ENCODE measurements at places on chromosomes 1 and 21.
A peak's percentile ranks its signal among the peaks of the same experiment; 100 is the strongest.

- DNase-seq = no peak
Measured at GRCh38 chr1:198607714-198608113, 31.1 kb upstream of the PTPRC start.

DNA sequence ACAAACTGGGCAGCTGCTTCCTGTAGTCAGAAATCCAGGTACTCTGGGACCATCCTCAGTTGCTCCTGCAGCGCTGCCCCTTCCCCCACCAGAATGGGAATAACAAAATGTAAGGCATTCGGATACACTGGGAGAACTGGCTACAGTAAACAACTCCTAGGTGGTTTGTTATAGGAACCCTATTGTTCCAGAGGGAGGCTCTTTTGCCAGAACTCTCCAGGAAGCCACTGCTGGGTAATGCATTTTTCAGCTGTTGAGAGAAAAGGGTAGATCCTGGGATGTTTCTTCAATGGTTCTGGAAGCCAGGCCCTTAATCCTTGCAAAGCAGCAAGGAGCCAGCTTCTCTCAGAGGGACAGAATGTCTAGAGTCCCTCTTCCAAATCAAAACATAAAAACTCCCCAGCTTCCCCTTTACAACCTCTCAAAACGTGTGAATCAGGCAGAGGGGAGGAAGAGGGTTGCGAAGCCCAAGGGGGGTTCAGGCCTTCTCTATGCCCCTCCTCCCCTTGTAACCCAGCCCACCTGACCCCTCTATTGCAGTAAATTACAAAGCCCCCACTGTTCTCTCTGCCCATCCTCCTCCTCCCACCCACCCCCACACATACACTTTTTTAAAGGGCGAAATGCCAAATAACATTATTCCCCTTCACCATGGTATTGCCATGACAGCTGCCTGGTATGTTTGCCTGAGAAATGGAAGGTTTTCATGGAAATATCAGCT, 29.1 kb downstream of the PLPP3 start:
- no peak for DNase-seq

DNA sequence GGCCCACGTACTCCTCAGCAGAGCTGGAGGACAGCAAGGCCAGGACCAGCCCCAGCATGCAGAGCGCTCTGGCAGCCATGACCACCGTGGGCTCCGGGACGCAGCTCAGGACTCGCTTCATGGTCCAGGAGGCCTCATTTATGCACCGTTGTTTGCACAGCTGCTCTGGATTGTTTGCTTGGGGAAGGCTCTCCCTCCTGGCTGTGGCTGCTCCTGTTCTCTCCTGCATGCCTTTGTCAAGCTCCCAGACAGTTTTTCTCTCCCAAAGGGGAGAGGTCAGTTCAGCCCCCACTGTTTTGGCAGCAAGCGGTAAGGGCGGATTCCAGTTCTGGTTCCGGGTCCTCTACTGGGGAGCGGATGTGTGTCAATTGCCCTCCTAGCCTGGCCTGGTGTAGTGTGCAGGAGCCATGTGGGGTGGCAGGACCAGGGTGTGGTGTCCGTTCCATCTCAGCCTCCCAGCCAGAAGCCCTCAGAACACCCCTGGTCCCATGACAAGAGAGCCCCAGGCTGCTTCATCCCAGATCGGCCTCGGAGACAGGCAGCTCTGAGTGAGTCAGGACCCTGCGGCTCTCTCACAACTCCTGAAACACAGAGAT, at the start of gene TFF3:
TFF3 (minus strand) TSS at position 114 of the 596 bp plus-strand sequence; CDS start at position 79, 35 bp downstream.
- no peak for DNase-seq

- no peak for DNase-seq
Measured at GRCh38 chr1:163670989-163671757, 349.4 kb downstream of the NUF2 start.

GRCh38 chr21:34807146-34807880, 138.5 kb downstream of the CLIC6 start:
- DNase-seq = peak; percentile 53

- no peak for DNase-seq
Measured at GRCh38 chr1:199172171-199173124, 533.6 kb downstream of the PTPRC start.

- DNase-seq = no peak
Measured at GRCh38 chr1:229128066-229128608, 142.8 kb upstream of the RAB4A start.

DNA sequence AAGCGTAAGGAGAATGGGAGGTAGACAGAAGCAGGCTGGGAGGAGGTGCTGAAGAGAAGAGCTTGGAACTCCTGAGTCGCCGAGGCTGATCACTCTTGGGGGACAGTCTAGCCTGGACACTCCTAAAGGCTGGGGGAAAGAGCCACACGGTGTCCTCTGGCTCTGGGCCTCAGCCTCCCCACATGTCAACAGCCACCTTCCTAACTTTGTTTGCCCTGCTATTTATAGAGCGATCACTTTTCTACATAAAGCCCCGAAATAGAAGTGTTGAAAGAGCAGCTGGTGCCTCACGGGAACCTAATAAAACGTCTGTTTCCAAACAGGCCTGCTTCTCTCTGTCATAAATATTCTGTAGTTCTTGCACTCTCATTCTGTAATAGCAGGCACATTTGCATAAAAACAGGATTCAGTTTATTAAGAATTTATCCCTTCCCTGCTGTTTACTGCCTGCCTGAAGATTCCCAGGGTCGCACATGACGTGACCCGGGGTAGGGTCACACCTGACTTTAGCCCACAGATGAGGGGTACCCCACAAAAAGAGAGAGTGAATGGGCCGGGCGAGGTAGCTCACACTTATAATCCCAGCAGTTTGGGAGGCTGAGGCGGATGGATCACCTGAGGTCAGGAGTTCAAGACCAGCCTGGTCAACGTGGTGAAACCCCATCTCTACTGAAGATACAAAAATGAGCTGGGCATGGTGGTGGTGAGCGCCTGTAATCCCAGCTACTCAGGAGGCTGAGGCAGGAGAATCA, 212.5 kb downstream of the TOMM20 start:
- no peak for DNase-seq

GRCh38 chr1:233015965-233016364, 65.6 kb downstream of the NTPCR start:
- no peak for DNase-seq

- no peak for DNase-seq
Measured at GRCh38 chr1:246199086-246199645, 307.9 kb downstream of the SMYD3 start.

DNA sequence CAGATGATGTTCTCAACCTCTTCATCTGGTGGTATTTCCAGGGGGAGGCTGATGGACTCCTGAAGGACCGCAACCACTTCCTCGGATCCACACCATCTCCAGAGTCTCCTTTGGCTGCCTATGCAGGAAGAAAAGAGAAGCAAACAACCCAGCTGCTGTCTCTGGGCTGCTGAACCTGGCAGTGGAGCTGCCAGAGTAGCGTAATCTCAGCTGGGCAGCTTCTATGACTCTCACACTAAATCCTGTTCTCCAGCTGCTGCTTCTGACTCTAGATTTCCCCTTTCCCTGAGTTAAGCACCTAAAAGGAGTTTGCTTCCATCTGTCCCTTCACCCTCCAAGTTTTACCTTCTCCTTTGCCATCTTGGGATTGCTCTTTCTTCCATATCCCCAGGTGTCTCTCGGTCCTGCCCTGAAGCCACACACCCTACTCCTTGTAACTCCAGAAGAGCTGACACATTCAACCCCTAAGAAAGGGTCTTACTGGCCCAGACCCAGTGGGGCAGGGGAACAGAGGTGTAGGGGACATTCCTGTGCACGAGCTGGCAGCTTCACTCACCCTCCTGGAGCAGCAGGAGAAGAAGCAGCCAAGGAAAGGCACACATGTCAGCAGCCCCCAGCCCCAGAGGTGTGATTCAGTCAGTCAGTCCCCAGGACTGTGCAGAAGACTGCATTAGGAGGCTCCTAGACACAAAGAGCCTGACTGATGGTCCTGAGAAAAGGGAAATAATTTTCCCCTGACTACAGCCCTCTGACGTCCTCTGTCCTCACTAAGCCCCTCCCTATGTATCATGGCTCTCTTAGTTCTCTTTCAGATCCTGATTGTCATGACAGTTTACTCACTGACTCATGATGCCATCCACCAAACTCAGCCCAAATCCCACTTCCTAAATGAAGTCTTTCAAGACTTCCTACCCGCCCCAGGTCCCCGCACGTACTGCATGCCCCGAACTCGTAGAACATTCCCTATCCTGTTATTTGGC, at the start of gene SLAMF9:
SLAMF9 (minus strand) TSS at position 702 of the 980 bp plus-strand sequence; CDS start at position 602, 100 bp downstream.
- no peak for DNase-seq

DNA sequence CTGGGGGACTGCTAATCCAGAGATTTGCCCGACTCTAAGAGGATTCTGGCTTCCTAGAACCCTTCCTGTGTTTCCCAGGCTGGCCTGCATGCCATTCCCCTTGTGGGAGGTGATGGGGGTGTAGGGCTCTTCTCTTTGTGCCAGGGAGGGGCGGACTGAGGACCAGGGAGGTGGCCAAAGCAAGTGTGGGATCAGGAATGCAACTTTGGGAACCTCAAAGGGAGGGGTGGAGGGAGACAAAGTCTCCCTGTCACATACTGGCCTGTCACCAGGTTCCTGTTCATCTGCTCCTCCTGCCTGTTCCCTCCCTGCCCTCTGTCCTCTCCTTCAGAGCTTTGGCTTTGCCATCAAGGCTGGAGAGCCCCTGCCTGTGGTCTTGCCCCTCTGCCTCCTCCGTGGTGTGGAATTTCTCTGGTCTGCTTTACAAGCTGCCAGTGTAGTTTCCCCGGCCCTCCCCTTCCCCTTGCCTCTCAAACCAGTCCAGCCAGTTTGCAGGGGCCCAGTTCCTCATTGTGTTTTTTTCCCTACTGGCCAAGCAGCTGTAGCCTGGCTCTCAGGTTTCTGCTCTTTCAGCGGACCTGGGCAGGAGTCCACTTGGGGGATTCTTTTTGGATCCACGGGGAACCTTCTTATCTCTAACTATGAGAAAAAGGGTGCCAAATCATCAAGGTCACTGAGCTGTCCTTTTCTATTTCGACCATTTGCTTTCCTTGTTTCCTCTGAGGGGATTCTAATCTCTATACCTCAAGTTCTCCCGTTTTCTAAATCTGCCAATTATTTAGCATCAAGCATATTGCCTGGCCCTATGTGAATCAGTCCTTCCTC, 1.8 kb downstream of the CGN start:
- no peak for DNase-seq

DNA sequence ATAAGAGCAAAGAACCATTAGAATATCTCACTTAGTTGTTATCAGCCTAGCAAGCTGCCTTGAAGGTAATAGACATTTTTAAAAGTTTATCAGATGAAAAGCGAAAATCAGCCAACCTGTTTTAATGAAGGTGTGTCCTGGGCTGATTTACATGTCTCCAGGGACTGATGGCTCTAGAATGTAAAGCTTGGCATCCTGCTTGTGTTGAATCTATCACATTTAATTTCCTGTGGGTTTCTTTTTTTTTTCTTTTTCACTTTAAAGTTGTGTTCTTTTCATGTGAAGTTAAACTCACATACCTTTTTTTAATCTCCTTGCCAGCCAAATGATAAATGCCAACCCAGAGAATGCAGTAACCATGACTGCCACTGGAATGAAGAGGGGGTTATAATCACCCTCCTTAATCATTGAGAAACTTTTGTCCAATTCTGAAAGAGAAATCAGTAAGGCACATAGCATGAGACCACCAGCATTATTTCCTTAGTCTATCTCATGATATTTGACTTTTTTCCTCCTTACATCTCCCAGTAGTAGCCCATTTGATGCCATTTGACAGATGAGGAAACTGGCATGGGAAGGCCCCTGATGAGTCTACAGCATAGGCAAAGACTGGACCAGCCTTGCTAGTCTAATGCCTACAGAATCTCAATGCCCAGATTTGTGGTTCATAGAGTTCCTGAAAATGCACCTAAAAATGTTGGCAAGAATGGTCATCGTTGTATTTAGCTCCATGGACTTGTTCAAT, 10.0 kb downstream of the SELL start:
- DNase-seq = no peak

- no peak for DNase-seq
Measured at GRCh38 chr21:46459356-46460112, 843 bp downstream of the DIP2A start.
